ENCODE measurements at places on chromosomes 16 and 17. TPM values are rescaled to one million over a fixed set of nuclear protein-coding genes. Genes with fewer than 3 reads are reported as not detected.

The BCL6B gene
- 107 TPM for total RNA-seq

The KRTAP3-1 gene
- not detected for total RNA-seq

The CMTM4 gene
- total RNA-seq, result 10.4 TPM

The LGALS9B gene
- not detected for total RNA-seq

The HS3ST4 gene
- total RNA-seq, result not detected

The SLC16A6 gene
- total RNA-seq, result 0.91 TPM

The CHST4 gene
- total RNA-seq, result not detected

The TMEM204 gene
- 15.0 TPM for total RNA-seq

The ICAM2 gene
- 743 TPM for total RNA-seq

The CDH11 gene
- total RNA-seq, result 3.3 TPM

The TBX6 gene
- total RNA-seq, result under 0.01 TPM

The MYH1 gene
- not detected for total RNA-seq

The GNG13 gene
- total RNA-seq, result not detected
